ENCODE measurements at places on chromosomes 2 and 18.

DNA sequence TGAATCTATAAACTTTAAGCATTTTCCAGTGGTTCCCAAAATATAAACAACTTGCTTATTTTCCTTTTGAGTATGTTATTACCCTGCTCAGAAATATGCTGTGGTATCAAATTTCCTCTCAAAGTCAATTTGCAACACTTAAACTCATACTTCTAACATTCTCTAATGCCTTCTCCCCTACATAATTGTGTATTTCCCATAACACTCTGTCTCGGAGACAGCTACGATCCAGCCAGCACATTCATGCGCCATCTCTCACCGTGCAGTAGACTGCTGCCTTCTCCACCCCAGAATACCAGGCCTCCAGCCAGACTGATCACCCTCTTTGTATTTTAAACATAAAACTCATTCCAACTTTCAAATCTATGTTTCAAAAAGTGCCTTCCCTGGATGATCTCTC, 41.8 kb downstream of the TIMM21 start:
- H3K27ac ChIP-seq: no peak overlapping the region
- H3K36me3 ChIP-seq: no peaks in the 10 kb centered on the region
- H3K4me3 ChIP-seq: no peak overlapping the region
- peaks cover 17% of the 10 kb centered on the region for H3K27me3 ChIP-seq

- peak overlapping the region; percentile 93 for H3K27ac ChIP-seq
- peak overlapping the region; percentile 97 for H3K4me3 ChIP-seq
- no peaks in the 10 kb centered on the region for H3K27me3 ChIP-seq
Measured at GRCh38 chr2:177391822-177392372, 676 bp upstream of the AGPS start.

GRCh38 chr2:113136828-113137775, 9.7 kb downstream of the IL1RN start:
- peaks cover 33% of the 10 kb centered on the region for H3K4me1 ChIP-seq
- no peaks in the 10 kb centered on the region for H3K36me3 ChIP-seq
- H3K27ac ChIP-seq: no peak overlapping the region

- H3K27me3 ChIP-seq: no peaks in the 10 kb centered on the region
- peaks cover 83% of the 10 kb centered on the region for H3K36me3 ChIP-seq
- DNase-seq: no peak
- H3K27ac ChIP-seq: peak overlapping the region; percentile 46
Measured at GRCh38 chr2:161177969-161178368, 17.7 kb downstream of the TANK start.

GRCh38 chr2:134357814-134358213, 103.9 kb downstream of the MGAT5 start:
- no peaks in the 10 kb centered on the region for H3K27me3 ChIP-seq
- DNase-seq: no peak
- no peaks in the 10 kb centered on the region for H3K4me1 ChIP-seq
- peaks cover 23% of the 10 kb centered on the region for H3K36me3 ChIP-seq
- H3K27ac ChIP-seq: no peak overlapping the region

DNA sequence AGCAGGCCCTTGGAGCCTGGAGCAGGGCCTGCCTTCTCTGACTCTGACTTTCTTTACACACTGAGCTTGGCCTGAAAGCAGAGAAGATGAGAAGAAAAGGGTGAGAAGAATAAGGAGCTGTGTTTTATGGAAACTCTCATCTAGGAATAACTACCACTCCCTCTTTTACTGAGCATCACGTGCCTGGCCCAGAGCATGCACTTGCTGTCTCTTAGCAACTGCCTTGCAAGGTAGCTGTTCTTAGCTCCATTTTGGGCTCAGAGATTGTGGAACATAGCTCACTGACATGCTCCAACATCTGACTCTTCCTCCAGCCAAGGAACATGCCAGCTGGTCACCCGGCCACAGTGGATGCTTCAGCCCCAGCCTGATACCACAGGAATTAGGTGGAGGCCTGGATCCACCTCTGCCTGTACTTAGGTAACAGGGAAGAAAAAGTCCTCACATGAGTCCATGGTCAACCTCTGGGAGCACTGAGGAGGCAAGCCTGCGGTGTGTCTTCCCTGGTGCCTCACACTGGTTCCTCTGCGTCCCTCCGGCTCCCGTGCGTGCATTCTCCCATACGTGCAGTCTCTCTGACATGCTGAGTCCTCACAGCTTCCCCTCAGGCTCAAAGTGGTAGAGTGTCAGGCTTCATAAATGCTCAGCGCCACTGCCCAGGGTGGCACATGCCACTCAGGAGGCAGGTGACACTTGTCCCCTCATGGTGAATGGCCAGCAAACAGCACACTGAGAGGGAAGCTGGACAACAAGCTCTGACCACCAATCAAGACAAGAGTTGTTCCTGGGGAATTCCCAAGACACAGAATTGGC, 35.7 kb downstream of the AMER3 start:
- no peak overlapping the region for H3K27ac ChIP-seq
- peaks cover 6% of the 10 kb centered on the region for H3K27me3 ChIP-seq
- DNase-seq: no peak
- no peak overlapping the region for H3K4me3 ChIP-seq
- no peaks in the 10 kb centered on the region for H3K4me1 ChIP-seq
- no peaks in the 10 kb centered on the region for H3K36me3 ChIP-seq

- no peaks in the 10 kb centered on the region for H3K27me3 ChIP-seq
- H3K4me1 ChIP-seq: no peaks in the 10 kb centered on the region
- DNase-seq: no peak
Measured at GRCh38 chr2:65835975-65836549, 403.7 kb upstream of the SPRED2 start.
